Fibroblast of skin of right biceps (primary cell): ENCODE measurements at places on chromosomes 6 and 20.

DNA sequence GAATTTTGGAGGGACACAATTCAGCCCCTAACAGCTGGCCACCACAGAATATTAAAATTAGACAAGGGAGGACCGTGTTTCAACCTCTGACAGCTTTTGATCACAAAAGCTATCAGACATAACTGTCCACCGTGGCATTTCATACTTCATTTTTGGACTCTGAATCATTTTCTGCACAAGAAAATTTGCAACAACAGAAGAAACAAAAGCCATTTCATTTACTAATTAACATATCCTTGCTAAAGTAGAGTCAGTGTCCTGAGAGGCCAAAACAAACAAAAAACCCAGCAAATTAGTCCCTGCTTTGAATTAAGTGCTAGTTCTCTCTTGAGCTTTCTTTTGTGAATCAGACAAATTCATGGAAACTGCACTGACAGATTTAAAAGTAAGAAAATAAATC, 17.6 kb upstream of the COL12A1 start:
- DNase-seq, result no peak

GRCh38 chr6:151071295-151071694, 168.5 kb upstream of the AKAP12 start:
- peak; percentile 86 for DNase-seq

DNA sequence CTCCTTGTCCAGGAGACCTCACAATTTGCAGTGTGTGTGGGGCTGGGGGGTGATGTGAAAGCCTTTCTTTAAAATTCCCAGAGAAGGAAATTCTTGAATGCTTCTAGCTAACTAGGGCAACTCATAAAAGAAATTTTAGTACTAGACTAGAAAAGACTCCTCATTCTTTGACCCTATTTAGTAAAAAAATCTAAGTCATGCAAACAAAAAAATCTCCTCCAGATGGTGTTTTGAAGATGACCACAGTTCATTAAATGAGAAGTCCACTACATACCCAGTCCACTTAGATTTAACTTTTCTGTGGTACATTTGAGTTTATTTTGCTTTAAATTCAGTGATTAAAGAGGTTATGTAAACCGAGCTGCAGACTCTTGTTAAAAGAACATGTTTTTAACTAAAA, 67.5 kb downstream of the NDUFAF5 start:
- DNase-seq, result peak; percentile 29

- peak; percentile 47 for DNase-seq
Measured at GRCh38 chr20:51525241-51526105, 17.0 kb downstream of the NFATC2 start.

DNA sequence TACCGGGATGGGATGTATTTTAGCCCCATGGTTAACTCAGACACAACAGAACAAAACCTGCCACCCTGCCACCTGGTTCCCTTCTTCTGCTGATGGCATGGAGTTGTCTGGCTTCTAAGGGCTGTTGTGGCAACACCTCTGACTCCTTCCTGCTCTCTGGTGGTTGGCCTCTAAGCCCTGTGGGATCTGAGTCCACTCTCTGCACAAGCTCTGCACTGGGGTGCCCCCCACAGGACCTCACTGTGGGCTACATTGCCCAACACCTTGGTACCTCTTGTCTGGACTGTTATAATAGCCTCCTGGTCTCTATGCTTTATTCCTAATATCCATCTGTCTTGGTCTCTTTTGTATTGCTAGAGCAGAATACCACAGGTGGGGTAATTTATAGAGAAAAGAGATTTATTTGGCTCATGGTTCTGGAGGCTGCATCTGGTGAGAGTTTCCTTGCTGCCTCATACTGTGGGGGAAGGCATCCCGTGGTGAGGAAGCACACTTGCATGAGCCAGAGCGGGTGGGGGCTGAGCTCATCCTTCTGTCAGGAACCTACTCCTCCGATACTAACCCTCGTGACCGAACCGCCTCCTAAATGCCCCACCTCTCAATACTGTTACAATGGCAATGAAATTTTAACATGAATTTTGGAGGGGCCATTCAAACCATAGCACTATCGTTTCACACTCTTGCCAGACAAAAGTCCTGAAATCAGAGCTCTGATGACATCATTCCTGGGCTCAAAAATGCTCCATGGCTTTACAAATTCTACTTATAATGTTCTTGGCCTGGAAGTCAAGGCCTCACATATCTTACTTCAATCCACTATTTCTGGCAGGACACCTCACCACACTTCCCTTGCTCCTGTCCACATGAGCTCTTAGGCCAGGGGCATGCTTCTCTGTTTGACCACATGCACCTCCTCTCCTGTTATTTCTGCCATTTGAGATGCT, 127.2 kb downstream of the PAX1 start:
- peak; percentile 18 for DNase-seq

- no peak for DNase-seq
Measured at GRCh38 chr6:14861491-14861943, 384.4 kb upstream of the JARID2 start.
